ENCODE measurements at places on chromosomes 2 and 18.

DNA sequence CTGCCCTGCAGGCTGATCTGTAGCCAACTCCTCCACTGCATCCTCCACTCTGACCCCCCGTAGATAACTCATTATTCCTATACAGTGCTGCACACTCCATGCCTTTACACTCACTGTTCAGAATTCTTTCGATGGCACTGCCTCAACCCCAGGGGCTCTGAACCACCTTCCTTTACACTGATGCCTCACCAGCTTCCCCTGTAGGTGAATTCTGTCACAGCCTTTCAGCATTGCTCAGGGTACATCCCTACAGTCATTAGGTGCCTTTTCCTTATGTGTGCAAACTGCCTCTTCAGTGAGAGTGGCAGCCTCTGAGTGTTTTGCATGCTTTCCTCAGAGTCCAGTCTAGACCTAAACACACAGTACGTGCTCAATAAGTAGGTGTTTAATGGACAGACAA lies 319.4 kb downstream of the LRRTM1 start:
- DNase-seq = no peak

DNA sequence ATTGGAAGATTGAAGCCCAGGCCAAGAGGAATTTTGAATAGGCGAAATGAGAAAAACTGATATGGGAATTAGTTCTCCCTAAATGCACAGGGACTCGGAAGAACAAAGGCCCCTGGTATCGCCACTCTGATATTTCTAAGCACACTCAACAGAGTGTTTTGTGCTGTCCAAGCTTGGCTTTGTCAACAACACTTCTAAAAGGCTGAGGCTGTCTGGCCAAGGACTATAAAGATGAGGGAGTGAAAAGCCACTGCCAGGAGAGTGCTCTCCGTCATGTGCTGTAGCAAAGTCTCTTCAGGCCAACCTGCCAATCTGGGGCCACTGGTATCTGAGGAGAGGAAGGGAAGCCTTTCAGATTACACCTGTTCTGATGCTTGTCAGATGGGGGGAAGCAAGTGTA lies 611.2 kb upstream of the PIK3C3 start:
- DNase-seq = no peak

DNA sequence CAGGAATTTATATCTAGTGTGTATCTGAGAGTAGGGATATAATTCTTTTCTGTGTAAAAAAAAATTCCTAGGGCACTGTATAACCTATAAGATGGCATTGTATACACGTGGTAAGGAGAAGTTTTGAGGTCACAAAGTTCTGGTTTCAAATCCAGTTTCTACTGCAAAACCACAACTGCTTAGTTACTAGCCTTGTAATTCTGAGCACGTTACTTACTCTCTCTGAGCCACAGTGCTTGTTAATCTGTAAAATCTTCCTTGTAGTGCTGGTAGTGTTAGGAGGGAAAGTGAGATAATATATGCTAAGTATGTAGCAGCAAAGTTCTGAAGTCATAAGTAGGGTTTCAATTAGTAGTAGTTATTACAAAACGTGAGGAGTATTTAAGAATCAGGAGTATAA lies 175.4 kb downstream of the SATB2 start:
- DNase-seq = no peak

GRCh38 chr18:55301824-55302166 lies 286.2 kb downstream of the TCF4 start:
- no peak for DNase-seq

DNA sequence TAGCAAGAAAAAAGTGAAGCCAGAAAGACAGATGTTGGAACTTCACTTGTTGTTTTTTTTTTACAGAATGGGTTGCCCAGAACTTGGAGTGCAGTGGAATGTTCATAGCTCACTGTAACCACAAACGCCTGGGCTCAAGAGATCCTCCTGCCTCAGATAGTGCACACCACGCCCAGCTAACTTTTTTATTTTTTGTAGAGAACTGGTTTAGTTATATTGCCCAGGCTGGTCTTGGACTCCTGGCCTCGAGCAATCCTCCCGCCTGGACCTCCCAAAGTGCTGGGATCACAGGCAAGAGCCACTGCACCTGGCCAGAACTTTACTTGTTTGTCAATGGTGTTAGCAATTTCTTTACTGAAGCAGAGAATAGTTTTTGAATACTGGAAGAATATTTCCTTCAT lies 11.9 kb upstream of the ASPRV1 start:
- no peak for DNase-seq

DNA sequence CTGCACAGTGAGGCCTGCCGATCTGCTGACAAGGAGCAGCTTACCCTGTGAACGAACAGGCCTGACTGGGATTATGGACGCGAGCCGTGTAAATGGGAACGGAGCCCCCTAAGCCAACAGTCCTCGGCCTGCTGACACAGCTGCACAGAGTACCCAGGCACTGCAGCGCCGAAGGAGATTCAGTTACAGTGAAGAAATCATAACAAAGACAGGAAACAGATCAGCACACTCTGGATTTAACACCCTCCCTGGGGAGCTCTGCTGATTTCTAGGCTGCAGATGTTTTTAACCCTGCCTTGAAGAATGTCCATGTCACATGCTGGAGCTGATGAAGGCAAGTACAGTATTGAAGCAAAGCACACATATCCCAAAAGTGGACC lies 43.4 kb downstream of the COLEC12 start:
- DNase-seq = no peak

DNA sequence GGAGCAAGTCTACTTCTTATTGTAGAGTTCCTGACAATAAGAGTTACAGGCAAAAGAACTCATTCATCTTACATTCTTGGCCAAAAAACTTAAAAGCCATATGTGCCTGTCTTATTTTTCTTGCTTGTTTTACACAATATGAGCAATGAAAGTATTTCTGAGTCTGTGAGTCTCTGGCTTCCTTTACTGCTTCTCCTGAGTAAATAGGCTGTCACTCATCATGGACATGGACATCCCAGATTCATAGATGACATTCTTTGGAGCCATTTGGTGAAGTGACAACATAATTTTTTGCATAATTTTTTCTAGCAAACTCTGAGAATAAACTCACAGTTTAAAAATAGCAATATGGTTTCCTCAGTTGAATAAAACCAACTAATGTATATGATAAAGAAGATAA lies 179.3 kb downstream of the SNTG2 start:
- no peak for DNase-seq

GRCh38 chr2:167411367-167411766 lies 523.1 kb downstream of the XIRP2 start:
- no peak for DNase-seq

- DNase-seq = no peak
Measured at GRCh38 chr2:127630096-127630863, 15.7 kb upstream of the GPR17 start.
